ENCODE measurements at places on chromosomes 6 and 20. TPM values are rescaled to one million over a fixed set of nuclear protein-coding genes. Genes with fewer than 3 reads are reported as not detected.

Gene CARMIL1
- not detected for polyA plus RNA-seq

GRCh38 chr6:157861814-157862213 lies 38.8 kb downstream of the SNX9 start:
- no peaks in the 10 kb centered on the region for H3K27me3 ChIP-seq
- no peak overlapping the region for H3K27ac ChIP-seq
- H3K4me1 ChIP-seq, result peaks cover 30% of the 10 kb centered on the region
- no peaks in the 10 kb centered on the region for H3K36me3 ChIP-seq

DNA sequence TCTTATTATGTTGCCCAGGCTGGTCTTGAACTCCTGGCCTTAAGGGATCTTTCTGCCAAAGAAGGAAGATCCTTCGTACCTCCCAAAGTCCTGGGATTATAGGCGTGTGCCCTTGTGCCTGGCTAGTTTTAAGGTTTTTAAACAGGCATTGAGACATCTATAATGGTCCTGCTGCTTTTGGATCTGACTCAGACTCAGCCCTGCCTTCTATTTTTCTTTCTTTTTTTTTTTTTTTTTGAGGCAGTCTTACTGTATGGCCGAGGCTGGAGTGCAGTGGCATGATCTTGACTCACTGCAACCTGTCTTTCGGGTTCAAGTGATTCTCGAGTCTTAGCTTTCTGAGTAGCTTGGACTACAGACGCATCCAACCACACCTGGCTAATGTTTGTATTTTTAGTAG lies 73.7 kb downstream of the PHF20 start:
- H3K4me1 ChIP-seq, result peaks cover 5% of the 10 kb centered on the region
- H3K27me3 ChIP-seq, result no peaks in the 10 kb centered on the region
- no peak overlapping the region for H3K4me3 ChIP-seq
- H3K27ac ChIP-seq, result no peak overlapping the region
- DNase-seq, result no peak
- peaks cover 29% of the 10 kb centered on the region for H3K36me3 ChIP-seq

Gene BPIFB4
- not detected for polyA plus RNA-seq

- H3K4me3 ChIP-seq, result no peak overlapping the region
- H3K4me1 ChIP-seq, result no peaks in the 10 kb centered on the region
- no peak for DNase-seq
- no peaks in the 10 kb centered on the region for H3K27me3 ChIP-seq
- H3K27ac ChIP-seq, result no peak overlapping the region
- no peaks in the 10 kb centered on the region for H3K36me3 ChIP-seq
These were observed 135.8 kb downstream of the SLC35F1 start for GRCh38 chr6:118042855-118043254.

GRCh38 chr20:561437-562231 lies 18.0 kb upstream of the CSNK2A1 start:
- H3K4me1 ChIP-seq, result no peaks in the 10 kb centered on the region
- no peaks in the 10 kb centered on the region for H3K27me3 ChIP-seq
- peak; percentile 14 for DNase-seq
- no peak overlapping the region for H3K4me3 ChIP-seq

DNA sequence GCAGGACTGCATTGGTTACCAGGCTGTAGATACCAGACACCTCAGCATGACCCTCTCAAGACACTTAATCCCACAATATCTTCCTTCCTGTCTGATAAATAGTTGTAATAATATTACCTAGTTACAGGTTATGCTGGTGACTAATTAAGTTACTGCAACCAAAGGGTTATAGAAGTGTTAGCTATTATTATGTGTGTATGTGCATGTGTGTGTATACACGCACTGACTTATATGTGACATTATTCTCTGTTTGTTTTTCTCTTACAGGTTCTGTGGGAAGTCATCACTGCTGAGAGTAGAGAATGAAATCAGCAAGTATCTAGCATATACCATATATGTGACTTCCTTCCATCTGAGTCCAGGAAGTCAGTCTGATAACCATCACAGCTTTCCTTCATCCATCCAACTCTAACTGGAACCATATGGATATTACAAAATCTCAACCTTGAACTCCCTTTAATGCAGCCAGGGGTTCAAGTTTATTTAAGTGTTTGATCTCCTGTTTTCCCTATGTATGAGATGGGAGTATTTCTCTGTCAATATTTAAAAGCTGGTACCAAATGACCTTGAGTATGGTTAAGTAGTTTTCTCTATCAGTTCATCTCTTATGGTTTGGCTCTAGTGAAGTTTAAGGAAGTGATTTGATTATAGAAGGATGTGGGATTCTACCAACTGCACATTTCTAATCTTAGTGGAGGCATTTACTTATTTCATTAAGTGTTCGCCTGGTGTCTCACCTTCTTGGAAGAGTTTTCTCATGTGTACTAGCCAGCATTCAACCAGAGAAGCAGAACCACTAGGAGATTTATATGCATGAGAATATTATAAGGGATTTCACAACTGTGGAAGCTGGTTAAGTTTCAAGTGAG lies 313.2 kb downstream of the HIVEP2 start:
- no peak overlapping the region for H3K27ac ChIP-seq
- no peaks in the 10 kb centered on the region for H3K36me3 ChIP-seq
- no peak for DNase-seq
- no peak overlapping the region for H3K4me3 ChIP-seq
- H3K27me3 ChIP-seq, result no peaks in the 10 kb centered on the region

DNA sequence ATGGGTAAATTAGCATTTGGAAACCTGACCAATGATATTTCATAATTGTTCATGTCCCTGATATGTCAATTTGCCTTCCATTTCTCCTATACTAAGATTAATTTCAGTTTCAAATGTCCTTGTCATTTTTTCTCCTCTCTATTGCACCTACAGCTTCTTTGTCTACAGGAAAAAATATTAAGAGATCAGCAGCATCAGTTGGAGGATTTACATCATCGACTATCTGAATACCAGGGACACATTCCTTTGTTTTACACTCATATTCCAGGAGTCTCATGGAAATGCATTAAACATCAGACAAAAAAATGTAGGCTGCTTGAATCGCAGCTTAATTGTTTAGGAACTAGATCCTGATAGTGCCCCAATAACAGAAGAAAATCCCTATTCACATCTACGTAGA lies 188.2 kb downstream of the PRKN start:
- H3K27ac ChIP-seq, result no peak overlapping the region
- H3K4me1 ChIP-seq, result no peaks in the 10 kb centered on the region
- no peaks in the 10 kb centered on the region for H3K27me3 ChIP-seq
- DNase-seq, result no peak

Gene TRAPPC3L
- not detected for polyA plus RNA-seq

Data from CD8-positive, alpha-beta memory T cell (primary cell).